ENCODE measurements at places on chromosomes 3 and 15. TPM values are rescaled to one million over a fixed set of nuclear protein-coding genes. Genes with fewer than 3 reads are reported as not detected.

Gene GRAMD2A
- polyA plus RNA-seq: 0.20 TPM

Gene CD86
- 2.6 TPM for polyA plus RNA-seq

Gene TTLL13
- not detected for polyA plus RNA-seq

Gene TMF1
- 7.4 TPM for polyA plus RNA-seq

Gene FETUB
- not detected for polyA plus RNA-seq

Gene SENP8
- 0.46 TPM for polyA plus RNA-seq

Gene PLA2G4E
- polyA plus RNA-seq: not detected

Gene ENTPD3
- polyA plus RNA-seq: 0.50 TPM

Gene PLA2G4D
- not detected for polyA plus RNA-seq

Gene STRA6
- polyA plus RNA-seq: not detected

Gene TEX55
- not detected for polyA plus RNA-seq

Gene SCAMP2
- polyA plus RNA-seq: 21.8 TPM

Gene GUCA1C
- polyA plus RNA-seq: not detected

Gene TPRG1
- 7.2 TPM for polyA plus RNA-seq

Gene CILP
- polyA plus RNA-seq: 2.6 TPM

Gene FAM43A
- 1.9 TPM for polyA plus RNA-seq

Gene TM6SF1
- polyA plus RNA-seq: 13.0 TPM

Gene GPR149
- not detected for polyA plus RNA-seq

Gene TJP1
- polyA plus RNA-seq: 23.3 TPM

Gene TIMP4
- polyA plus RNA-seq: 80.1 TPM

Gene CIAO2A
- polyA plus RNA-seq: 24.1 TPM

Gene TMEM108
- 0.33 TPM for polyA plus RNA-seq

Gene CCNDBP1
- 82.8 TPM for polyA plus RNA-seq

Gene TMC3
- polyA plus RNA-seq: not detected

Gene IQCF5
- polyA plus RNA-seq: not detected

Gene GOLGA6L4
- 10.7 TPM for polyA plus RNA-seq

Gene ANKRD34C
- not detected for polyA plus RNA-seq

Gene SERINC4
- polyA plus RNA-seq: 0.88 TPM

Gene NPAP1
- polyA plus RNA-seq: not detected

Gene CYP1A1
- polyA plus RNA-seq: 6.4 TPM

Gene SIDT1
- 3.8 TPM for polyA plus RNA-seq

Gene FBXW12
- polyA plus RNA-seq: not detected

Gene IMPG2
- not detected for polyA plus RNA-seq

Gene WWTR1
- 115 TPM for polyA plus RNA-seq

Gene GABRB3
- polyA plus RNA-seq: 0.79 TPM

Gene STAB1
- polyA plus RNA-seq: 207 TPM

Gene P2RY14
- polyA plus RNA-seq: 0.97 TPM

Gene DLEC1
- polyA plus RNA-seq: 0.25 TPM

Gene NANOGP8
- polyA plus RNA-seq: not detected

Gene CXCR6
- not detected for polyA plus RNA-seq

Gene NTRK3
- polyA plus RNA-seq: 8.9 TPM

Gene FHIT
- 1.1 TPM for polyA plus RNA-seq

Gene ZNF619
- 0.50 TPM for polyA plus RNA-seq

Gene WNT5A
- 0.13 TPM for polyA plus RNA-seq

Gene CPA3
- 2.9 TPM for polyA plus RNA-seq

Gene OR4F6
- not detected for polyA plus RNA-seq

Gene CDHR4
- polyA plus RNA-seq: not detected

Gene GOLGA6L7
- polyA plus RNA-seq: not detected

Gene FANCD2OS
- polyA plus RNA-seq: not detected

Gene LOXL1
- polyA plus RNA-seq: 138 TPM

Data from aorta (tissue), 5 donors.